NCI-H524 (cell line): ENCODE measurements at places on chromosomes 7 and 10.

DNA sequence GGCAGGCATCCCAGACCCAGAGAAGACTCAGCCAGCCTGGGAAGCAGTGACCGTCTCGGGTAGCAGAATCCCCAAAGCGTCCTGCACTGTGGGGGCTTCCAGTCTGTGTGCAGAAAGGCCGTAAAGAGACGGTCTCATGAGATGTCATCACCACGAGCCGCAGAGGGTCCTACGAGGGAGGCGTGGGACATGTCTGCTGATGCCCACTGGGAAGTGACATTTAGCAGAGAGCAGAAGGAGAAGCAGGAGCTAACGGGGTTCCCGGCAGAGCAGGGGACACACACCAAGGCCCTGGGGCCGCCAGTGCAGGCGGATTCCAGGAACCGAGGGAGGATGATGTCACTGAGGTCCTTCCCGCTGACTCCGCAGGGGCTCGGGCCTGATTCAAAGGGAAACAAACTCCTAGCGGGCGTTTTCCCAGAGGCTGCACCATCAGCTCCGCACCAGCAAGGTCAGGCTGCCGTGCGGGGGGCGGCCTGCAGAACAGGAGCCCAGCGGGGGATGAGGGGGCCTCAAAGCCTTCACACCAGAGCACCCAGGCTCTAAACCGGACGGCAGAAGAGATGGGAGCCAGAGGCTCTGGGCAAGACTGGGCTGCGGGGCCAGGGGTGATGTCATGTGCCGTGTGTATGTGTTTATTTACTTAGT lies 85.4 kb upstream of the PDGFA start:
- DNase-seq: no peak

- no peak for DNase-seq
Observed at GRCh38 chr10:85606401-85606800, 760.2 kb downstream of the GRID1 start.

- no peak for DNase-seq
Observed at GRCh38 chr10:6231146-6231545, 28.4 kb downstream of the PFKFB3 start.

GRCh38 chr10:70090013-70090412 lies 37.4 kb downstream of the MACROH2A2 start:
- DNase-seq: no peak

DNA sequence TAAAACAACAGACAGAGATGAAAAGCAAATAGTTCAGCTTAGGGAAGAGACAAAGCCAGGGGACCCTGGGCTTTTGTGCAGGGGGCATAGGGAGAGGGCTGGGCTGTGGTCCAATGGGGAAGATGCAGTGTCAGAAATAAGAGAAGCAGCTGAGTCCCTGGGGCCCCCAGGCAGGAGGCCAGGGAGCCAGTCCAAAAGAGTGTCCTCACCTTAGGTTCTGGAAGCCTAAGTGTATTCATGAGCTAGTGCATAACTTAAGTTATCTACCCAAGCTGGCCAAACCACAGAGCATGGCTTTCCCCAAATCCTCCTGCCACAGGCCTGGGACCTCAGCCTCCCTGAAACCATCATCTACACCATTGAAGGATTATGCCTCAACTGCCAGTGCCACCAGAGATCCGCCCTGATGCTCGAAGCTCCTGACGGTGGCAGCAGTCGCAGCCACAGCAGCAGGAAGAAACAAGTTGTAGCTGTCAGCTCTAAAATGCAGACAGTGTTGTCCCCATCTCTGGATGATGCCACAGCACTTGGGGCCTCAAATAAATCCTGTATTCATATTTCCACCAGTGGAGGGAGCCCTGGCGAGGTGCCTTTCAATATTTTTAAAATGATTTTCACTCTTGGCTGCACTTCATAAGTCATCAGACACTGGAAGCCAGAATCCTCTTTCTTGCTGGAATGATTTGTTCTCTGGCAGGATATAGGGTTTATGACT lies 574.6 kb downstream of the GRID1 start:
- peak; percentile 2 for DNase-seq

- no peak for DNase-seq
Observed at GRCh38 chr7:90349305-90349704, 2.8 kb downstream of the GTPBP10 start.

DNA sequence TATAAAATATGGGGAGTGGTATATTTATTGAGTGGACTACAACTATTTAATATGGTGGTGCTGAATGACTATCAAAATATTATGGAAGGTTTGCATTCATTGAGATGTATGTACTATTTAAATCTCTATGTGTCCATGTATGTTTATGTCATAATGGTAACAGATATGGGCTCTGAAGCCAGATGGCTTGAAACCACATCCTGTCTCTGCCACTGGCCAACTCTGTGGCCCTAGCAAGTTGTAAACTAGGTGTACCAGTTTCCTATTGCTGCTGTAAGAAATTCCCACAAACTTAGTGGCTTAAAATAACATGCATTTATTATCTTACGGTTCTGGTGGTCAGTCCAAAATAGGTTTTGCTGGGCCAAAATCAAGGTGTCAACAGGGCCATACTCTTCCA lies 198.1 kb upstream of the NFE2L3 start:
- no peak for DNase-seq

DNA sequence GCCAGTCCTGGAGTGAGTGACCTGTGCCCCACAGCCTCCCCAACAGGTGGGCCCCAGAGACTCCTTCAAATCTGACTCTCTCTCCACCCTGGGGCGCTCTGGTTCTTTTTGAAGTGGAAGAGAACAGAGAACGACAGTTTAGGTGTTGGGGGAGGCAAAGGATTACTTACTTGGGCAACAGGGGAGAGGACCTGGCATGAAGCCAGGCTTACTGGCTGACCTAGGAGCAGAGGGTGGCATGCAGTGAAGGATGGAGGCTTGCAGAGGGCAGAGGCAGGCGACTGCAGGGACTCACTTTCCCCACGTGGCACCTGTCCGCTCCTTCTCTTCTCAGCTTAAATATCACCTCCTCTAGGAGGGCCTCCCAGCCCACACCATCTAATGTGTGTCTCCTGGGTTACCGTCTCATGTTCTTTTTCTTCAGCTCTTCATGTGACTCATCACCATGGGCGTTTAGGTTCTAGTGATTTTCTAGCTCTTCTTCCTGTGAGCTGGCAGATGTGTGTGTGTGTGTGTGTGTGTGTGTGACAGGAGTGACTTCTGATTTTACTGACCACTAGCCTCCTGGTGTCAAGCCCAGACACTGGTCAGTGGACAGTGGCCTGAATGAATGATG lies 15.5 kb downstream of the LZTS2 start:
- DNase-seq: no peak

DNA sequence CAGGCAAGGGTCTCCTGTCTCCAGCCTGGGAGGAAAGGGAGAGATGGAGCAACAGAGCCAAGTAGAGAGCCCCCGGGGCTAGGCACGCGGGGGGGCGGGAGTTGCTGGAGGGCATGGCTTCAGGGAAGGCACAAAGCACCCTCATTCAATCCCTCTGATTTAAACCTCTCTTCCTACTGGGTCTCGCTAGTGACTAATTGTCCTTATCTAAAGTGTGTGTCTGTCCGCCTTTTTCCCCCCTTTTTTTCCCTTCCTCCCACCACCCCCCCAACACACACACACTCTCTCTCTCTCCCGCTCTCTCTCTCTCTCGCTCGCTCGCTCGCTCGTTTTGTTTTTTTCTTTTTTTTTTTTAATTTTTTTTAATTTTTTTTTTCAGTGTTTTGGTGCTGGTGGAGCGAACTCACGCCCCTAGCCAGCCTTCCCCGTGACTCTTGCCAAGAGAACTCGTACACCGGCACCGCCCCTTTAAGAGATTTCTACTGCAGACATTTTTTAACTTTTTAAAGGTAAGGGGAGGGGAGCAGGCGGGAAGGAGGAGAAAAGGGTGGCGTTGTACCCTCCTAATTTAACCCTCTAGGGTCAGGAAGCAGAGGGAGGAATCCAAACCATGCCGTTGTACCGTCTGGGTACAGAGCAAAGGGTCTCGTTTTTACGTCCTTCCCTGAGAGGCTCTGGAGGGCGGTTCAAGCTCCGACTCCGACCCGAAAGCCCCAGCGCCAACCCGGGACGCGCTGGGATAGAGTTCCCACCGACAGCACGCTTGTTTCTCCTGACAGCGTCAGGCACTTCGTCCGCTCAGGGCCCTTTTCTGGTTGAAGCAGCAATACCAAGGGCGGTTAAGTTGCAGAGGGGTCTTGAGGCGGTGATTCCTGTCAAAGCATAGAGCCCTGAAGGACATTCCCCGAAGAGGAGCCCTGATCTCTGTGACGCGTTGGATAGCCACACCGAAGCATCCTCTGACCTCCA lies at the start of gene HPSE2:
Gene HPSE2, minus strand, starts transcription at position 195 of the 969 bp plus-strand sequence.
- DNase-seq: no peak

DNA sequence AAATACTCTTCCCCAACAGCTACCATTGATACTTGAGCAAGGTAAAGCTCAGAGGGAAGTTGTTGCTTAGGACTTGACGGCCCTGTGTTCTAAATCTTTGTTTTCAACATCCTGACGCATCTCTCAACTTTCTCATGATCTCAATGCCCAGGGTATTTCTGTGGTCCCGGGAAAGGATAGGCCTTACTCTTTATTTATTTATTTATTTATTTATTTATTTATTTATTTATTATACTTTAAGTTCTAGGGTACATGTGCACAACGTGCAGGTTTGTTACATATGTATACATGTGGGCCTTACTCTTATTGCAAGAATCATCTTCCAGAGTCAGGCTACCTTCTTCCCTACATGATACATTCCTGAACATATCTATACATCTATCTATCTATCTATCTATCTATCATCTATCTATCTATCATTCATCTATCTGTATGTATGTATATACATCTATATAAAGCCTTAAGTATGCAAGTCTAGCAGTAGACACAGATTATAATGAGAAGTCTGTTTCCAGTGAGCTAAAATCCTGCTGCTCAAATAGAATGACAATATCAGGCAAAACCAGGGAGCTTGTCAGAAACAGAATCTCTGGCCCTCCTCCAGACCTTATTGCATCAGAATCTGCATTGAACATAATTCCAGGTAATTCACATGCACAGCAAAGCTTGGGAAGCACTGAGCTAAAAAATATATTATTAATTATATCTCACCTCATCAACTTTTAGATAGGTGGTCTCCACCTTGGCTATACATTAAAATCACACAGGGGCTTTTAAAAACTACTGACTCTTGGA lies 12.2 kb upstream of the CPA5 start:
- no peak for DNase-seq

DNA sequence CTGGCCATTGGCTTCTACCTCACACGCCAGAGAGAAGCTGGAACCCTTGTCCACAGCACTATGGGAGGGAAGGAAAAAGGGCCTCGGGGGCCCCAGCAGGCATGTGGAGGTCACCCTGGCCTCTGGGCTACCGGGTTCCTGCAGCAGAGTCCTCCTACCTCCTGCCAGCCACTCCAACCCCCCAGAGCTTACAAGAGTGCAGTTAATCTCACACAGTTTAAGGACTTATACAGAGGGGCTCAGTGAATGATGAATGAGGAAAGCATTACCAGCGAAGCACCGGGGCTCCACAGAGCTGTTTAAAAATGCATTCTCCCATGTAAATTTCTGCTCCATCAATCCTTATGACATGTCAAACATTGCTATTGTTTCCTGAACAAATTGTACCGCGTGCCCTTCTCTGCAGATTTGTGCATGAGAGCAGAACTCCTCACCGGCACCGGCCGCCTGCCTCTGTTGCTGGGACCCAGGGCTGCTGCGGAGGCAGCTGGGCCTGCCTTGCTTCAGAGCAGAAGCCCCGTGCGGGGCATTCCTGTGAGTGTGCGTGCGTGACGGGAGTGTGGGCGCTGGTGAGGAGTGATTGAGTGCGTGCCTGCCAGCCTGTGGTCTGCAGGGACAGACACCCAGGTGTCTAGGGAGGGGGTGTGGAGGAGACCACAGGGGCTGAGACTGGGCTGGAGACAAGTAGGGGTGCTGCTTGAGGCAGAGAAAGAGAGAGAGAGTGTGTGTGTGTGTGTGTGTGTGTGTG lies 52.8 kb downstream of the C10orf105 start:
- no peak for DNase-seq

- no peak for DNase-seq
Observed at GRCh38 chr10:95880704-95881103, 27.1 kb upstream of the CC2D2B start.

DNA sequence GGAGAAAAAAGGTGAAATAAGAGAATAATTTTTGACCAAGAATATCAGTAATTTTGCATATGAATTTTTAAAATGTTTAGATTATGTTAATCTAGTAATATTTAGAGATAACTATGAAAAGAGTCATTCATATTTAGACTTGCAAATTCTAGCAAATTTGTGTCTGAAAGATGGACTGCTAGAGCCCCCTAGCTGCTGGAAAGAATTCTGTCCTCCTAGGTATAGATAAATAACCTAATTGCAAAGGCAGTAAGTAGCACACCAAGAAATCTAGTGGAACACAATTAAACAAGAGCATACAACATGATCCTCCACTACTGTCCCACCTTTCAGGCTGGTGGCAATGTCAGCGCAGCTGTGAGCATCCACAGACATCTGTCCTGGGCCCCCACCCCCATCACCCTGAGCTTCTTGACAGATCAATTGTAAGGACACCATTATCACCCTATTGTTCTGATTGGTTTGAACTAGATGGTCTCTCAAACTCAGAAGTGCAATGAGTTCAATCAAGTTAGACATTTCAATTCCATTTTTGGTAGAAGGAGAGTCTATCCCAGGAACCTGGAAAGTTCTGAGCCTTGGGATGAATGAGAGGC lies 15.0 kb upstream of the GFRA1 start:
- DNase-seq: peak; percentile 28

- DNase-seq: no peak
Observed at GRCh38 chr7:44595934-44596635, 10.3 kb upstream of the OGDH start.
